ENCODE measurements at places on chromosomes 2 and 18.

DNA sequence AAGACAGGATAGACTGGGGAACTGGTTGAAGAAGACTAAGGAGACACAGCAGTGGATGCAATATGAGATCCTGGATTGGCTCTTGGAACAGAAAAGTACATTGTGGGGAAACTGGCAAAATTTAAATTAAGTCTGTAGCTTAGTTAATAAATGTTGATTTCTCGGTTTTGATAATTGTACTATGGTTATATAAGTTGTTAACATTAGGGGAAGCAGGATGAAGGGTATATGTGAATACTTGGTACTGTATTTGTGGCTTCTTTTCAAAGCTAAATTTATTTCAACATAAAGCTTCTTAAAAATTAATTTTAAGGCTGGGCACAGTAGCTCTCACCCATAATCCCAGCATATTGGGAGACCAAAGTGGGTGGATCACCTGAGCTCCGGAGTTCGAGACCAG, 103.8 kb downstream of the TMEM17 start:
- no peak for DNase-seq

DNA sequence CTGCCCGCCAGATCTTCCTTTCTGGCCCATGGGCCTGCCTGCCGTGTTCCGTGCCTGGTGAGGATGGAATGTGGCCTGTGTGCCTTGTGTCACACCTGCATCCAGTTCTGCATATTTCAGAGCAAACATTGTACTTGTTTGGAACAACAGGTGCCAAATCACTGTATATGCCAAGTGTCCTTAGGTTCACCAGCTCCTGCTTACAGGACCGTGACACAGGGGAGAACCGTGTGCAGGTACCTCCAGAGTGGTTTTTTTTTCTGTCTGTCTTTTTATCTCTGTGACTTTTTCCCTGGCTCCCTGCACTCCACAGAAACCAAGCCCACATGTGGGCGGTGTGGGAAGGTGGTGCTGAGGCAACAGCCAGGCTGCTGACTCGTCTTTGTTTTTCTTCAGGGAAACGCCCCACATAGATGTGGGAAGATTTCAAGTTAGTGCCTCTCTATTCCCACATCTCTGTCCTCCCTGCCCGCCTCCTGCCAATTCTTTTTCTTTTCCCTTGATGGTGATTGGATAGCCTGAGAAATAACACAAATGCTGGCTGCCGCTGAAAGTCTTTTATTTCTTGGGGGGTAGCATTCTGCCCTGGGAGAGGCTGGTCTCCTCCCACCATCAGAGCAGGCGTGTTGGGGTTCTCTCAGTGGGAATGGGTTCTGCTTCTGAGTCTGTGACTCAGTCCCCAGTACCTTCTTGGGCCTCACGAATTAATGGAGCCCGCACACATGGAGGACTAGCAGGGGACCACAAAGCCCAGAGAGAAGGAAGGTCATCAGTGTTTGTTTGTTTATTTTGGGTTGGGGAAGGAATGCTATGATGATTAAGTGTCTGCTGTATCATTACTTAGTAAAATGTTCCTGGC, 21.4 kb downstream of the GRHL1 start:
- DNase-seq = no peak

DNA sequence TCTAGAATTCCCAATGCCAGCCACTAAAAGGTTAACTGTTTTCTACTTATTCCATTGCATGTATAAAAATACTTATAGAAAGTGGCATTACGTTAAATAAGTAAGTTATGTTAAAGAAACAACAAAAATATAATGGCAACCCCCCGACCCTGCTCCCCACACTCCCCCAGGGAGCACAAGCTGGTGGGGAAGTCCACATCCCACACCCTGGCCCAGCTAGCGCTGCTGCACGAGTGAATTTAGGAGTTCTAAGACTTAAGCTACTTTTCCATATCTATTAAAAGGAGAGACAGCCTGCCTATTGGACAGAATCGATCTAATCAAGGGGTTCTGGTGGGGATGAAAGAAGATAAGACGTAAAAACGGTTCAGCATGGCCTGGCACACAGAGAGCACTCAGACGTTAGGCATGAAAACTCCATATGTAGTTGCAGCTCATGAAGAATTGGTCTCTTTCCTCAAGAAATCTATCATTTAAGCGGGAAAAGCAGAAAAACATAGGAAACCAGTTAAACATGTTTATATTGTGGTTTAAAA, 16.6 kb downstream of the HJURP start:
- DNase-seq = no peak

DNA sequence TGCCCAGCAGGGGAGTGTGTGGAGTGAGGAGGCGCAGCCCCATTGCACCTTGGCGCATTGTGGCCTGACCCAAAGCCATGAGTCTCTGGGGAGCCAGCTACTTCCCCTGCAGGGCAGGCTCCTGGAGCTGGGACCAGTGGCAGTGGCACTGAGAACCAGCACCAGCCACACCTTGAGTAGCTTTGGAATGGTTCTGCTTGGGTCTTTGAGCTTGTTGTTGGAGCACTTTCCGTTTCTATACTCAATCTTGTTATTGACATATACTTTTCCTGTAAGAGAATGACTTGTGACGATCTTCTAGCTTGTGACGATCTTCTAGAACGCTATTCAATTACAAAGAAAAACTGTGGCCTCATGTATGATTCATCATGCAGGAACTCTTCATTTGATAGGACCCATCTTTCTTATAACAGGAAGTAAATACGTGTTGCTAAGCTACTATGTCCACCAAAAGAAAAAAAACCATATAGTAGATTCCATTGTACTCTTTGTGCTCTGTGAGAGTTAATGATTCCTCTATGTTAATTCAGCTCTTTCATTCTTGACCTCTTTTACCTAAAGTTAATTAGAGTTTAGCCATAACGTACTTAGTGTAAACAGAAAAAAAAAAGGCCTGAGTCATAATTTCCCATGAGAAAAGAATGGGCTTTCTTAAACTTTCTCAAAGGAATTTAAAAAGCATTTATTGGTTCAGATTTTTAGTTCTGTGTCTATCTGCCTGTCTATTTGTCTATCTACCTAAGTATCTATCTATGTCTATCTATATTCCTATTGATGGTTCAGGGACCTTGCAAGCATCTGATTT, 113.1 kb downstream of the GATA6 start:
- no peak for DNase-seq

- DNase-seq = no peak
Observed at GRCh38 chr18:13480571-13481255, 245.6 kb downstream of the FAM210A start.

GRCh38 chr2:31353179-31353578, 61.4 kb downstream of the XDH start:
- DNase-seq = no peak

DNA sequence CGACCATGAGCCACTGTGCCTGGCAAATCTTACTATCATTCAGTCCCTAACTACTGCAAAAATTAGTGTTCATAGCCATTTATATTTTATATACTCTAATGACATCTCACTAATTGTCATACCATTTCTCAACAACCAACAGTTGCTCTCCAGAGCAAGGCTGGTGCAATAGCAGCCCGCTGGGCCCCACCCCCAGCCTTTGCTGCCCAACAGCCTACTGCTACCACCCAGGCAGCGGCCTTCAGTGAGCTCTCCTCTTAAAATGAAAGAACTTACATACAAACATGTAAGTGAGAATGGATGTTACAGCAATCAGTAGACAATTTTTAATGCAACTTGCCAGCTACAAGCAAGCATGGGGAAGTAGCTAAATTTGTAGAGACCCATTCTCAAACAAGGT, 90.5 kb downstream of the HNRNPLL start:
- no peak for DNase-seq

- DNase-seq = no peak
Observed at GRCh38 chr2:108236676-108237335, 3.0 kb upstream of the SULT1C3 start.

DNA sequence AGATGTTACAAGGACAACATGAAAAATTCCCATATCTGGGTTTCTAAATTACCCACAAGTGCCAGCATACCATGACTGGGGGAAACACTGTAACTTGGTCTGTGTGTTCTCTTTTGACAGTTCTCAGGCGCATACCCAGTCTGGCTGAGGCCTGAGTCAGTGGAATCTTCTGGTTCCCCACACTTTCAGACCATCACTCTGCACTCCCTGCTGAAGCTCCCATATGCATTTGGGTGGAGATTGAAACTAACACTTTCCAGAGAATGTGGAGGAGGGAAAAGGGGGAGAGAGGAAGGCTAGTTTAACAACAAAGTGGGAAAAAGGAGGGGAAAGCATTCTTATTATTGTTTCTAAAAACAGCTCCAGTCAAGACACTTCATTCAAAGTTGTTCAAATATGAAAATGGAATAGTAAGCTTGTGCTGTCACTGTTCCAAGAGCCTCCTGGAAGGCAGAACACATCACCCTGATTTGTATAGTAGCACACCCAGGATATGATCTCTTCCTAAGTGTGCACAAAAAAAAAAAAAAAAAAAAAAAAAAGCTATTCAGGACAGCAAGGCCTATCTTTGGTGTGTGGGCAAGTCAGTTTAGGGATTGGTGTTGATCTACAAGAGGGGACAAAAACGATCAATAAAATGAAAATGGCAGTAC, 48.1 kb upstream of the CTIF start:
- DNase-seq = no peak

GRCh38 chr2:85905187-85905666, 16.4 kb upstream of the ST3GAL5 start:
- no peak for DNase-seq

DNA sequence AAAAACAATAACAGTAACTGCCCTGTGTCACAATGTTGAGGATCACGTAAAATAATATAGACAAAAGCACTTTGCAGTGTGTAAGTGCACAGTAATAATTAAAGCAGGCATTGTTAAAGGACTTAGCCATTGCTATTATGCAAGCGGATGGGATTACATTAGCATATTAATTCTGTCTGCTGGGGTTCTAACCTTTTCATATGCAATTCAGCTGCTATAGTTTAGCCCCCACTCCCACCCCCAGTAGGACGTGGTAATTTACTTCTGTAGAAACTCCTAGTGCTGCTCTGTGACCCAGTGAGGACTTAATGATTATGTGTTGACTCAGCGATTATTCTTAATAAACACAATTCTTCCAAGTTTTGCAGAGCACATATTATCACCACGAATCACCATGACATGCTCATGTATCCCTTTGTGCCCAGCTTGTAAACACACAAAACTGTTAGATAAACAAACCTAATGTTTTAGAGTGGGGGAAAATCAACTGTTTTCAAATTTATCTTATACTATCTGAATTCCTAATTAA, 5.1 kb upstream of the ADAM23 start:
- DNase-seq = no peak

- DNase-seq = no peak
Observed at GRCh38 chr18:5457462-5457957, 86.3 kb downstream of the EPB41L3 start.

DNA sequence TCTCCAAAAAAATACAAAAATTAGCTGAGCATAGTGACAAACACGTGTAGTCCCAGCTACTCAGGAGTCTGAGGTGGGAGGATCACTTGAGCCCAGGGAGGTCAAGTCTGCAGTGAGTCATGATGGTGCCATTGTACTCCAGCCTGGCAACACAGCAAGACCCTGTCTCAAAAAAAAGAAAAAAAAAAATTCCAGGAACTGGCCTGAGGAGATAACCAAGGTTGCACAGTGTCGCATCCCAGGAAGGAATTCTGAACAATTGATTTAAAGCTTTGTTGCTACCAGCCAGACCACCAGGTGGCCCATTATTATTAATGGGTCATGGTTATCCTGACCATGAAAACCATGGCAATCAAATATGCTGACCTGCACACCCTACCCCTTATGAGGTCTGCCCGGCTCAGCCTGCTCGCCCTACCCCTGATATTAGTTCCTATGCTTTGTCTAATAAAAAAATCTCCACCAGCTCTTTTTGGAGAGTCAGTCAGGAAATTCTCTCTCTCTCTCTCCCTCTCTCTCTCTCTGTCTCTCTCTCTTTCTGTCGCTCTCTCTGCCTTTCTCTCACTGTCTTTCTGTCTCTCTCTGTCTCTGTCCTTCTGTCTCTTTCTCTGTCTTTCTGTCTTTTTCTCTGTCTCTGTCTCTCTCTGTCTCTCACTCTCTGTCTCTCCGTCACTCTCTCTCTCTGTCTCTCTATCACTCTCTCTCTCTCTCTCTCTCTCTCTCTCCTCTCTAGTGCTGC, 73.7 kb downstream of the NCAPH start:
- no peak for DNase-seq

DNA sequence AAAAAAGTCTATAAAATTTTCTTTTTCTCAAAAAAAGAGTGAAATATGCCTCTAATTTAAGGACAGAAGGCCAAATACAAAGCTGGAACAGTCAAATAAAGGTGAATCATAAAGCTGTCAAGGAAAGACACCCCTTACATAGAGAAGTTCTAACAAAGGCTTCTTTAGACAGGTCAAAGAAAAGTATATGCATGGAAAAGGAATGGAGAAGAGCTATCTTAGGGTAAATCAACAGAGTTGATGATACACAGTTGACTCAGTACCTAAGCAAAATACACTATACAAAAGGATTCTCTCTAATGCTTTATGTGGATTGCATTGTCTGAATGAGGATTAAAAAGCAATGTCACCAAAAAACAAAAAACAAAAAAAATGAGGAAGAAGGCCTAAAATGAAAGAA, 214.8 kb downstream of the TXNL1 start:
- no peak for DNase-seq

GRCh38 chr18:2197946-2198345, 373.4 kb downstream of the METTL4 start:
- no peak for DNase-seq

- DNase-seq = no peak
Observed at GRCh38 chr2:110101280-110101844, 14.3 kb downstream of the MALL start.

- no peak for DNase-seq
Observed at GRCh38 chr18:55235094-55235461, 275.8 kb upstream of the CCDC68 start.

DNA sequence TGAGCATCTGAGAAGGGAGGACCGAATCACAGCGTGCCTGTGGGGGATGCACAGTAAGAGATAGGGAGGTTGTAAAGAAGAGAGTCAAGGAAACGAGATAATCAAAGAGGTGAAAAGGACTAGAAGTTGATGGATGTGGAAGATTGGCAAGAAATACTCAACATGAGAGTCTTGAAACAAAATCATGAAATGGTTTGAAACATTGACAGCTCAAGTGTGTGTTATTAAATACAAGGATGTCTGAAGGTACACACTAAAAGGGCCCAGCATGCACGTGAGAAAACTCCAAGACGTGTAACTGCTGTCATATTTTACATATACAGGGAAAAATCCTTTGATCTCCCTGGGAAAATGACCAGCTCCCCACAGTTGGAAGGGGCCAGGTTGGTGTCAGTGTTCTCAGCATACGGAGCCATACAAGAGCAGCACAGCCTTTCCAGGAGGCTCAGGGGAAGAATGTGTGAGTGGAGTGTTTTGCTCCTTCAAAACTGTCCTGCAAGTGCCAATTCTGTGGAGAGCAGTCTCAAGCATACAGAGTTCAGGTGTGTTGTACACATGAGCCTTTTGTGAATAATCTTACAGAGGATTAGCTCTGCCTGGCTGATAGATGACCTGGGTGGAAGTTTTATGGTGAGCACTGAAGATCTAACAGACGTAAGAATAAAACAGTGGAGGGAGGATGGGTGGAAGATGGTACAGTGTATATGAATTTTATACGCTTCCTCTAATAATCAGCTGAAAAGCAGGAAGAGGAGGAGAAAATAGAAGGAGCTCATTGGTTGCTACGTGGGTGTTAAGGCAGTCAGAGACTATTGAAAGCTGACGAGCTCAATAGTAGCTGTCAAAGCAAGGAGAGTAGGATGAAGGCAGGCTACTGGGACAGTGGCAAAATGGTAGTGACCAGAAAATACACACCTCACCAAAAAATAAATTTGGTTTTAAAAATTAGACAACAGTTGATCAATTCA, 126.8 kb downstream of the ATP9B start:
- DNase-seq = no peak

All from stimulated activated CD4-positive, alpha-beta T cell treated with anti-CD3 and anti-CD28 coated beads, Interleukin-1b, Interleukin-23, amount 100 ng/mL, for 1 hour (primary cell).